ENCODE measurements at places on chromosomes 5 and 9. TPM values are rescaled to one million over a fixed set of nuclear protein-coding genes. Genes with fewer than 3 reads are reported as not detected.

The MAMDC2 gene
- total RNA-seq, result 0.81 TPM

The DMGDH gene
- total RNA-seq, result 1.1 TPM

The PHF24 gene
- 0.06 TPM for total RNA-seq

The C9orf50 gene
- total RNA-seq, result 0.12 TPM
